ENCODE measurements at places on chromosomes 6 and 20.

DNA sequence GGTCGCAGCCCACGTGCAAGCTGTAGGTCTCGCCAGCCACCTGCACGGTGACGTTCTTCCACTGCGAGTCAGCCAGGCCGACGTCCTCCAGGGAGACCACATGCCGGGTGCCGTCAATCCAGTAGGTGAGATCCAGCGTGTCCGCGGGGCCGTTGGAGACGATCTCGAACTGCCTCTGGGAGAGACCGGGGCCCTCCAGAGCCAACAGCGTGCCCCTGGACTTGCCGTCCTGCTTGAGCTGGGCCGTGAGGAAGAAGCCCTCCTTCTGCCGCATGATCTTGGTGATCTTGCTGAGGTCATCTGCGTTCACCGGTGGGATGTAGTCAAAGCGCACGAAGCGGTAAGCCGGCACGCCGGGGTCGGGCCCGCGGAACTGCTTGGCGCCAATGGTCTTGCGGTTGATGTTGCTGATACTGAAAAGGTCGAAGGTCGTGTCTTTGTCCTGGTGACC is 5.1 kb downstream of the THBS2 start:
- DNase-seq, result no peak

GRCh38 chr20:40895182-40895581 is 133.4 kb upstream of the TOP1 start:
- DNase-seq, result no peak

GRCh38 chr6:123564361-123564760 is 72.4 kb downstream of the TRDN start:
- DNase-seq, result no peak

DNA sequence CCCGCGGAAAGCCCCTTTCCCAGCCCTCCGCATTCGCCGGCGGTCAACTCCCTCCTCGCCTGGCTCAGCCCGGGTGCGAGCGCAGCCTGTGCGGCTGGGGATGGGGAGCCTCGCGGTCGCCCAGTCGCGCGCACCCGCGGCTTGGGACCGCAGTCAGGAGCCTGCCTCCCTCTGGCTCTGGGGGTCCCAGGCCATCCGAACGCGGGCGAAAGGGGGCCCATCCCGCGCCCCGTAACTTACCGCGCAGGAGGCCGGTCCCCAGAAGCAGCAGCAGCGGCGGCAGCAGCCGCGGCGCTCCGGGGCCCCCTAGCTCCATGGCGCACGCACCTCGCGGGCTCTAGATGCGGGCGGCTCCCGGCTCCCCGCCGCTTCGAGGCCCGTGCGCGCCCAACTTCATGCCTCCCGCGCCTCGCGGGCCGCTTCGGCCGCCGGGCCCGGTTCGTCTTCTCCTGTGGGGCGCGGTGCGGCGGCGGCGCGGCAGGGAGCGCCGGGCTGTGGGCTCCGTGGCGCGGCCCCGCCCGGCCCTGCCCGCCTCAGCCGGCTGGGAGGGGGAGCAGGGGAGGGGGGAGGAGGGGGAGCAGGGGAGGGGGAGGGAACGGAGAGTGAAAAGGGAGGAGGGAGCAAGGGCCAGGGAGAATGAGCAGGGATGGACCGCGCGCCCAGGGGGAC is at the start of gene CHRNA4:
Gene CHRNA4, minus strand, starts transcription at position 500 of the 669 bp plus-strand sequence. Its CDS starts 184 bp downstream, at position 316.
- DNase-seq, result no peak

GRCh38 chr6:45170309-45170708 is 157.8 kb upstream of the RUNX2 start:
- no peak for DNase-seq

- no peak for DNase-seq
These were observed 223.0 kb downstream of the QKI start for GRCh38 chr6:163637524-163637923.
